ENCODE measurements at places on chromosomes 4 and X.

- DNase-seq, result no peak
Observed at GRCh38 chr4:38734446-38734845, 48.3 kb downstream of the TLR10 start.

DNA sequence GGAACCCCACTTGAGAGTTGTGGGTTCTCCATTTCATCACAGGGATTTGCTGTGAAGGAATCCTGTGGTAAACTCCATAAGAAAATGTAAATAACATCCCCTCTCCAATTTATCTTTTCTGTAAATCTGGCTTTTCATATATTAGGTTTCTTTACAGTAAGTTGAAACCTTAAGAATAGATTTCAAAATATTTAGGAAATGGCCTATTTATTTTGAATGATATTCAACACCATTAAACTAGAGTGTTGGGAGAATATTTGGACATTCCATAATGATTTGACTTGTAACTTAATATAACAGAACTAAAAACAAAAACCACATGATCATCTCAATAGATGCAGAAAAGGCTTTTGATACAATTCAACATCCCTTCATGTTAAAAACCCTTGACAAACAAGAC is 197.3 kb upstream of the PGRMC2 start:
- DNase-seq, result no peak

DNA sequence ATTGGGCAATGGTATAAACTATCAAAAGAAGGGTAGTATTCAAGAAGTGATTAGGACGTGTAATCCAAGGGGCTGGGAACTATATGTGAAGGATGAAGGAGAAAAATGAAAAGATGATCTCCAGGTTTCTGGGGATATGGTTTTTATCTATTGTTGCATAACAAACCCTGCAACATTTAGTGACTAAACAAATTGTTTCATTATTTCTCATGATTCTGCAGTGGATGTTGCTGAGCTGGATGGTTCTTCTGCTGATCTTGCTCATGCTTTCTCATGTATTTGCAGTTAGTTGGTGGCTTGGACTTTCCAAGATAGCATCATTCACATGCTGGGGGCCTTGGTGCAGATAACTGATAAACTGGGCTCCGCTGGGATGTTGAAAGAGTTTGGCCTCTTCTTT is 29.1 kb downstream of the PHOX2B start:
- DNase-seq, result no peak

DNA sequence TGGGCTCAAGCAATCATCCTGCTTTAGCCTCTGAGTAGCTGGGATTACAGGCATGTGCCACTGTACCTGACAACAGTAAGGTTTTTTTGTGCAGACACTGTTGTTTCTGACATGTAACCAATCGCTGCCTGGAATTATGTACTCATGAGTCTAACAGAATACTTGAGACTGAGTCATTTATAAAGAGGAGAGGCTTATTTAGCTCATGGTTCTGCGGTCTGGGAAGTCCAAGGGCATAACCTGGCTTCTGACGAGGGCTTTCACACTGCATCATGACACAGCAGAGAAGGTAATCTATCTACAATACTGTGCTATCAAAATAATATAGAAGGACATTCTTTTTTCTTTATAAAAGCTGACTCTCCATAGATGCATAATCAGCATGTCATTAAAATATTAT is 115.5 kb upstream of the STOX2 start:
- no peak for DNase-seq

- no peak for DNase-seq
Observed at GRCh38 chr4:185640811-185641675, 105.7 kb upstream of the PDLIM3 start.

GRCh38 chrX:110245011-110245410 is 72.9 kb downstream of the AMMECR1 start:
- DNase-seq, result no peak

Data from T-helper 9 cell (primary cell).